Activated T-helper 9 cell treated with anti-CD3 and anti-CD28 coated beads, Interleukin-2, amount 50 U/mL, for 16 hours (primary cell): ENCODE measurements at places on chromosomes 2 and 18.

- DNase-seq, result no peak
These were observed 41.6 kb downstream of the TDRD15 start for GRCh38 chr2:21165350-21165749.

DNA sequence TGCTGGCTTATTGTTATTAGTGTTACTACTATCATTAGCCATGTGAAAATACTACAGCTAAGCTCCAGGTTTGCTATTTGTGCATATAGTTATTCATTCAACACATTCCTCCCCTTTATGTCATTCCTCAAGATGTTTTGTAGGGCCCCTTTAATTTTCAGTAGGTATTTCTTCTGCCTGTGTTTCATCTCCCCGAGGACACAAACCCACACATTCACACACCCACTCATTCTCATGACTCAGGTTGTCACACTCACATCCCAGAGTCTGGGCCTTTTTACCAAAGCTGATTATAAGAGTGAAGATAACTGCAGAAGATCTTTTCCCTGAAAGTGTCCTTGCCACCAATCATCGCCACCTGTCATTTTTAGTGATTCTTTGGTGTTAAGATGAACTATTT is 68.6 kb upstream of the SPOPL start:
- no peak for DNase-seq

DNA sequence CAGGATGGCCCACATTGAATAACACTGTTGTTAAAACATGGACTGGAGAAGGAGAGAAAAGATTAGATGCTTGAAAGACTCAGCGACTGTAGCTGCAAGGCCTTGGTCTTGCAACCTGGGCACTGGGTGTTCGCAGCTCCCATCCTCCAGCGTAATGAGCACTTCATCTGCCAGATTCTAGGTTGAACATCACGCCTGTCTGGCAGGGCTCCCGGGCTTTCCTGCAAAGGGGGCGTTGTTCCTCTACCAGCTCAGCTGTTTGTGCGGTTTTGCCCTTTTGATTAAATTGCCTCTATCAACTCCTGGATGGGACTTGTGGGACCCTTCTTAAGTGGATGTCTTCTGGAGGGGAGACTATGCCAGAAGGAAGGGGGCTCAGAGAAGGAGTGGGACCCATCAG is 215.4 kb downstream of the KLHL29 start:
- DNase-seq, result no peak

DNA sequence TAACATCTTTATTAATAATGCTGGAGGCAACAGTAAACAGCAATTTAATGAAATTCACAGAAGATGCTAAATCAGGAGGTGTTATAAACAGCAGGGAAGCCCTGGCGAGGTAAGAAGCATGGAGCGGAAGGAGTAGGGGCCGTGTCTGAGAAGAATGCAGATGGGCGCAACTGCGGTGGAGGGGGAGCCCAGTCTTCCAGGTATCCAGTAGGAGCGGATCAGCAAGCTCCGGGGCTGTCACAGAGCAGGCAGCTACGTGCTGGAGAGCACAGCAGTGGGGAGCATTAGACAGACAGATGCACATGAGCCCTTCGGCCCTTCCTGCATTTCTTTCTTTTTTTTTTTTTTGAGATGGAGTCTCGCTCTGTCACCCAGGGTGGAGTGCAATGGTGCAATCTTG is 82.3 kb downstream of the SH3RF3 start:
- no peak for DNase-seq

DNA sequence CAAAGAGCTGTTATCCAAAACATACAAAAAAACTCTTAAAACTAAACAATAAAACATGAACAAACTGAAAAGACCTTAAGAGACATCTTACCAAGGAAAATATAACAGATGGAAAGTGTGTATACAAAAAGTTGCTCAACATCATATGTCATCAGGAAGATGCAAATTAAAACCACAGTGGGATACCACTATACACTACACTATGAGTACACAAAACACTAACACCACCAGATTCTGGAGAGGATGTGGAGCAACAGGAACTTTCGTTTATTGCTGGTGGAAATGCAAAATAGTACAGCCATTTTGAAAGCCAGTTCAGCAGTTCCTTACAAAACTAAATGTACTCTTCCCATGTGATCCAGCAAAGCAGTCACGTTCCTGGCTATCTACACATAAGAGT is 221.4 kb downstream of the CMPK2 start:
- DNase-seq, result no peak

DNA sequence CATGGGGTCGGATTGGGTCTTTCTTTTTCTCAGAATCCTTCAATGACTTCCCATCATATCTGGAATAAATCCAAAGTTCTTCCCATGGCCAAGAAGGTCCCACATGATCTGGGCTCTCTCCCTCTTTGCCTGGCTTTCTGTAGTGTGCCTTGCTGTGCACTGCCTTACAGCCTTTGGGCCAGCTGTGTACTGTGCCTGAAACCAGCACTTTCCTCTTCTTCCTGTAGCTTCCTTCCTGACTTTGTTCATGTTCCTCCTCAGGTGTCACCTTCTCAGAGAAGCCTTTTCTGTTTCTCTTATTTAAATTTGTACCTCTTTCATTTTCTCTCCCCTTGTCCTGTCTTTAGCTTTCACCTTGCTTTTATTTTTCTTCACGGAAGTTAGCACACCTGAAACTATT is 4.3 kb upstream of the CDCA7 start:
- no peak for DNase-seq
